ENCODE measurements at places on chromosomes 5 and 9.

GRCh38 chr5:157710431-157710830 is 20.8 kb upstream of the THG1L start:
- no peak overlapping the region for H3K27ac ChIP-seq
- DNase-seq = no peak
- no peaks in the 10 kb centered on the region for H3K36me3 ChIP-seq
- H3K4me3 ChIP-seq = no peak overlapping the region
- peaks cover 5% of the 10 kb centered on the region for H3K4me1 ChIP-seq
- H3K27me3 ChIP-seq = no peaks in the 10 kb centered on the region

GRCh38 chr9:36101916-36102741 is 34.4 kb upstream of the GLIPR2 start:
- H3K27me3 ChIP-seq = no peaks in the 10 kb centered on the region
- H3K4me1 ChIP-seq = peaks cover 29% of the 10 kb centered on the region
- no peak overlapping the region for H3K4me3 ChIP-seq
- DNase-seq = no peak
- H3K36me3 ChIP-seq = peaks cover 2% of the 10 kb centered on the region

DNA sequence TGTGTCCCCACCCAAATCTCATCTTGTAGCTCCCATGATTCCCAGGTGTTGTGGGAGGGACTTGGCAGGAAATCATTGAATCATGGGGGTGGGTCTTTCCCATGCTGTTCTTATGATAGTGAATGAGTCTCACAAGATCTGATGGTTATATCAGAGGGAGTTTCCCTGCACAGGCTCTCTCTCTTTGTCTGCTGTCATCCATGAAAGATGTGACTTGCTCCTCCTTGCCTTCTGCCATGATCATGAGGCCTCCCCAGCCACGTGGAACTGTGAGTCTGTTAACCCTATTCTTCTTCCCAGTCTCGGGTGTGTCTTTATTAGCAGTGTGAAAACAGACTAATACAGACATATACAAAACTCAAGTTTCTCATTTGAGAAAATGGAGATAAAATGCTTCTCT is 139.3 kb downstream of the FBXL7 start:
- no peak overlapping the region for H3K27ac ChIP-seq
- no peak overlapping the region for H3K4me3 ChIP-seq
- H3K36me3 ChIP-seq = peaks cover 29% of the 10 kb centered on the region
- peaks cover 18% of the 10 kb centered on the region for H3K4me1 ChIP-seq
- no peaks in the 10 kb centered on the region for H3K27me3 ChIP-seq

GRCh38 chr5:59126708-59127573 is 544.1 kb downstream of the RAB3C start:
- no peak overlapping the region for H3K27ac ChIP-seq
- peaks cover 3% of the 10 kb centered on the region for H3K36me3 ChIP-seq
- no peak overlapping the region for H3K4me3 ChIP-seq
- no peak for DNase-seq
- no peaks in the 10 kb centered on the region for H3K27me3 ChIP-seq
- H3K4me1 ChIP-seq = no peaks in the 10 kb centered on the region

- H3K4me3 ChIP-seq = no peak overlapping the region
- no peak overlapping the region for H3K27ac ChIP-seq
- H3K27me3 ChIP-seq = peaks cover 2% of the 10 kb centered on the region
- H3K4me1 ChIP-seq = peaks cover 13% of the 10 kb centered on the region
- H3K36me3 ChIP-seq = no peaks in the 10 kb centered on the region
Measured at GRCh38 chr5:91061946-91062562, 321.1 kb downstream of the ARRDC3 start.

Measured in mesothelial cell of epicardium (in vitro differentiated cells).